ENCODE measurements at places on chromosomes 1 and 21. TPM values are rescaled to one million over a fixed set of nuclear protein-coding genes. Genes with fewer than 3 reads are reported as not detected.

- peak; percentile 86 for DNase-seq
Measured at GRCh38 chr1:160085686-160086455, 4.5 kb downstream of the KCNJ9 start.

GRCh38 chr1:1020415-1021009, 592 bp downstream of the AGRN start:
- no peak for DNase-seq

- DNase-seq: no peak
Measured at GRCh38 chr1:97837161-97837560, 83.7 kb downstream of the DPYD start.

GRCh38 chr1:150968491-150968890, 6.1 kb downstream of the CERS2 start:
- no peak for DNase-seq

DNA sequence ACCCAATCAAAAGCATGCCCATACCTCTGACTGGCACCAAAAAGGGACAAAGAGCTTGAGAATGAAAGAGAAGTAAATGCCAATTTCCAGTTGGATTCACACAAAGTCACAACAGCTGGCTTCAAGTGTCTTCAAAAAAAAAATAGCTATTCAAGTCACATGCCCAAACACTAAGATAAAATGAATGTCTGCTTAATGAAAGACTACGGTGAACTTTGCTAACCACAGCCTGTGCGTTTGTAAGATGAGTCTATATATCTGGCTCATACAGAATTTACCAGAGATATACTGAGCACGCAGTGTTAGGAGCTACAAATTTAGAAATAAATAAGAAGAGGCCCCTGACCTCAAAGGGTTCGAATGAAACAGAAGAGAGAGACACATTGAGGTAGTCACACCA, 73.2 kb downstream of the DAB1 start:
- no peak for DNase-seq

- no peak for DNase-seq
Measured at GRCh38 chr21:44454058-44454457, 1.3 kb upstream of the LRRC3 start.

Gene ERRFI1
- 2.3 TPM for total RNA-seq

Gene SYT11
- 20.9 TPM for total RNA-seq

Gene SPATA1
- total RNA-seq: 3.0 TPM

All from activated naive CD4-positive, alpha-beta T cell treated with anti-CD3 and anti-CD28 coated beads, Interleukin-2, amount 50 U/mL, for 72 hours (primary cell).